ENCODE measurements at places on chromosomes 2 and 18.
A peak's percentile ranks its signal among the peaks of the same experiment; 100 is the strongest.

GRCh38 chr18:30705943-30706342, 336.6 kb downstream of the DSC3 start:
- DNase-seq: no peak

- DNase-seq: no peak
These were observed 67.8 kb upstream of the LMAN1 start for GRCh38 chr18:59426855-59427254.

DNA sequence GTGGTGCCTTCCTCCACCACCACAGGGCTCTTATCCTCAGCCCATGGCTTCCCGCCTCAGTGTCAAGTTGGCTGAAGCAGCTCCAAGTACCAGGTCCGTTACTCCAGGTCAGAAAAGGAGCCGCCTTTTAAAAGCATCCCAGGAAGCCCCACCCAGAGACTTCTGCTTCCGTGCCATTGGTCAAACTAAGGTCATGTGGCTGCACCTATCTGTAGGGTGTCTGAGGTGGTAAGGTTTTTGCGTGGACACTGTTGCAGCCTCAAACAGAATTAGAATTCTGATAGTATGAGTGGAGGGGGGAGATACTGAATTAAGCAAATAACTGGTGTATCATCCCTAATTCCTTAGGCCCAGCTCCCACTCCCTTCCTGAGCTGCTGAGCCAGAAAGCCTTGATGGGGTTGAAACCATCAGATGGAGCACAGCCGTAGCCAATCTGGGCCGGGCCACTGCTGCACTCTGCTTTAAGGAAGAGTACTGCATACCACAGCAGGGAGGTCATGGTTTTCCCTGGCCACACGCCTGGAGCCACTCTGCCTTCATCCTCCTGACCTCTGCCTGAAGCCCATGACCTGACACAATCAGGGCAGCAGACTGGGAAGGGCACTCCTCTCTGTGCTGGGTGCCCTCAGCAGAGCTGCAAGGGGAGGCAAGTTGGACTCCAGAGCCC, 8.4 kb downstream of the TMEM247 start:
- no peak for DNase-seq

DNA sequence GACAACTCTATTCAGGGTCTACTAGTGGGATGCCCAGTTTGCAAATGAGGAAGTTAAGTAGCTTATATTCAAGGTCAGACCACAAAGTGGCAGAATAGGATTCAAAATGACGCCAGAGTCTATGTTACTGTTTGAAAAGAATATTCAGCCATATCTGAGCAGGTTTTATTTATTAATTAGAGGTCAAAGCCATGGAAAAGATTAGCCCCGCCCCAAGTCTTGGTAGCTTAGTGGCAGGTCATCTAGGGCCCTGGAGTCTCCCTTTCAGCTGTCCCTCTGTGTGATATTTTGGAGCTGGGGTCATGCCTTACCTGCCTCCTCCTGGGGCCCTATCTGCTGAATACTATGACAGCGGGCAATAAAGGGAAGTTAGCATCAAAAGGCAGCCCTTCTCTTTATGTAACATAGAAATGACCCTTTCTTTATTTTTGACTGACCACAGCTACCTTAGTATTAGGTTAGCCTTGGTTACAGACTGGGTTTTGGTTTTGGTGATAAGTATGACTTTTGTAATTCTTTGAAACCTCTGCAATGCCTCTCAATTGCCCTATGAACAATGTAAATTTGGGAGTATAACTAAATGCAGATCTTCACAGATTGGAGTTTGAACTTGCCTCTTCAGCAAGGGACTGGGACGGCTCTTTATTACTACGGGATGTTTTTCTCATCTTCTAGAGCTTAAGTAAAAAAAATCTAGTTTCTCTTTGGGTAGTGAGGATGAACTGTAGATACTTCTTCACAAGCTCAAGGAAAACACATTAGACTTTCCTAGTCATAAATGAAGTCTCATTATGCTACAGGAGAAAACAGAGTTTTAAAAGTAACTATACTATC, 153.0 kb upstream of the ITGA4 start:
- no peak for DNase-seq

DNA sequence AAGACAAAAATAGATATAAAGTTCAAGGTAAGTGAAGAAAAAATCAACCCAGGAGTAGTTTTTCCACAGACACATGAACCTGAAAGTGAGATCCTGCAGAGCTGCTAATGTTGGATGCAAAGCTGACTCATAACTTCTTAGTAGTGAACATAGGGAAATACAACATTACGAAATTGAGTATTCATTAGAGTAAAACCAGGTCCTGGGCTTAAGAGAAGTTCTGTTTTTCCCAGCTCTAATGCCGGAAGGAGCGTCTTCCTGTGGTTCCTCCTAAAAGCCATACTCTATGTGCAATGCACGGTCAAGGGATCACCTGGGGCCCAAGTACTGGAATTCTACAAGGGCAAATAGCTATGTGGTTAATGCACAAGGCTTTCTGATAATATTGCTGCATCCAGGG, 141.7 kb downstream of the RBMS1 start:
- no peak for DNase-seq

DNA sequence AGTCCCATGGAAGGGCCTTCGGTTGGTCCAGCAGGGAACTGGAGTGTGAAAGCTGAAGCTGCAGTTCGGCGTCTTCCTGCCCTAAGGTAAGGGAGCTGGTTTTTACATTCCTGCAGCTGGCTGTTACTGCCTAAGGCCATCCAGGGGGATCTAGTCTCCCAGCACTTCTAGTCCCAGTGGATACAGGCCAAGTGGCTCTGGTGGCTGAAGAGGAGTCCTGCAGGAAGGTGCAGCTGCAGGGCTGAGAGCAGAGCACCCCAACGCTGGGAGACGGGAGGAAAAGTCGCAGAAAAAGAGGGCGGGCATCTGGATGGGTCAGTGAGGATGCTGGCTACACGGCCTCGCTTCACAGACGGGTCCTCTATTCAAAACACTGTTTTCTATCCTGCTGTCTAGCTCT, 225.0 kb upstream of the HS6ST1 start:
- DNase-seq: no peak

GRCh38 chr2:237689336-237690131, 62.1 kb downstream of the LRRFIP1 start:
- DNase-seq: no peak

- no peak for DNase-seq
These were observed 73.9 kb upstream of the SOX11 start for GRCh38 chr2:5618271-5618670.

GRCh38 chr2:85875350-85876050, 13.3 kb downstream of the ST3GAL5 start:
- DNase-seq: no peak

DNA sequence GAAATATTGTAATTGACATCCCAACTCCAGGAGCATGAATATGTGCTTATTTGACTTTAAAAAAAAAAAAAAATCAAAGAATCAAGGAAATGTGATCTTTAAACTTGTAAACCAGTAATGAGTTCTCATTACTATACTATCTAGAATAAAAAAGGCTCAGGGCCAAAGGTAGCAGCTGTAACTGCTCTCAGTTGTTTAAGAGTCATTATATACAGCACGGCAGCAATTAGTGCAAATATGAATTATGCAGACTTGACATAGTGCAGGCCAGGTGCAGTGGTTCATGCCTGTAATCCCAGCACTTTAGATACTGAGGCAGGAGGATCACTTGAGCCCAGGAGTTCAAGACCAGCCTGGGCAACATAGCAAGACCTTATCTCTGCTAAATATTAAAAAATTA, 125.7 kb upstream of the TTC39C start:
- DNase-seq: no peak

DNA sequence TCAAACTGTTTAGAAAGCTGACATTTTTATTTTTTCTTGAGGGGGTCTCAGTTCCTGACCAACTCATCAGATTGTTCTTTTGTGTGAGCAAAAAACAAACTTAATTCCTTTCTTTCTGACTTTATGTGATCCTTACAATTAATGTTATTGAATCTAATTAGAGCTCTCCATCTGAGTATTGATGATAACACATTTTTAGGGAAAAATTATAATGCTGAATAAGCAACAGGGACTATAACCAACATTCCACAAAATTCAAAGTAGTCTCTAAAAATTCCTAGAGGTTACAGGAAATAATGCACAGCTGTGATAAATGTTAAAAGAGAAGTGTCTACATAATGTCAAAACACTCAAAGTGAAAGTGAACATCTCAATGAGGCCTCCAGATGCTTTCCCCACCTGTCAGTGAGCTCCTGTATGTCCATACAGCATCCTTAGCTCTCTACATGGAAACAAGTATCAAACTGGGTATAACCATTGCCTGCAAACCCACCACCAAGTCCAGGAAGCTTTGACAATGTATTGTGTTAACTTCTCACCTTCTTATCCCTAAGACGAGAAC, 786.0 kb upstream of the SLC39A10 start:
- no peak for DNase-seq

- no peak for DNase-seq
These were observed 21.4 kb downstream of the MGAT5 start for GRCh38 chr2:134275058-134275862.

- no peak for DNase-seq
These were observed 42.0 kb upstream of the EDAR start for GRCh38 chr2:109030870-109031475.

GRCh38 chr2:37585295-37585908, 86.0 kb downstream of the CDC42EP3 start:
- no peak for DNase-seq

DNA sequence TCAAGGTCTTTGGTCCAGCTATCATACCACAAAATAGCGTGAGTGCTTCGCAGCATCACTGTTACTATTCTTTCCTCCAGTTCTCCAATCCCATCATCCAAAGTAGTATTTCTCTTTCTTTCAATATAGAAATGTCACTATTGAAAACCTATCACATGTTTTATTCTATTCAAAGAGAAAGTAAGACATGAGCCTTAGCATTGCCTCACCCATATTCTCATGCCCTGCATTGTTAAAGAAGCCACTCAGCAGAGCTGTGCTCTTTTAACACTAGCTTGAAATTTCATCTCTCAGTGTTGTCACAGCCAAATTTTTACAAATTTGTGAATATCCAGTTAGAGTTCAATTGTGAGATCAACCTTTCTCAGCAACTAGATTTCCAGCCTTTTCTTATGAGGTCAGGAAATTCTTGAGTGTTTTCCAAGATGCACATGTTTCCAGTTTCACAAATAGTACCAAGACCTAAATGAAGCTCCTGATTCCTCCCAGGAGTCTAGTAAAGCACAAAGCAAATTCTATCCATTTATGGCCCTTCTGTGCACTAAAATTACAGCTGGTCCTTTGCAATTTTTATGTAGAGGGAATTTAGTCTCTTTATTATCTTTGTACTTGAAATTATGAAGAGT, 343.7 kb downstream of the SPAG16 start:
- no peak for DNase-seq

GRCh38 chr2:8312861-8313830, 368.7 kb upstream of the ID2 start:
- DNase-seq: no peak

DNA sequence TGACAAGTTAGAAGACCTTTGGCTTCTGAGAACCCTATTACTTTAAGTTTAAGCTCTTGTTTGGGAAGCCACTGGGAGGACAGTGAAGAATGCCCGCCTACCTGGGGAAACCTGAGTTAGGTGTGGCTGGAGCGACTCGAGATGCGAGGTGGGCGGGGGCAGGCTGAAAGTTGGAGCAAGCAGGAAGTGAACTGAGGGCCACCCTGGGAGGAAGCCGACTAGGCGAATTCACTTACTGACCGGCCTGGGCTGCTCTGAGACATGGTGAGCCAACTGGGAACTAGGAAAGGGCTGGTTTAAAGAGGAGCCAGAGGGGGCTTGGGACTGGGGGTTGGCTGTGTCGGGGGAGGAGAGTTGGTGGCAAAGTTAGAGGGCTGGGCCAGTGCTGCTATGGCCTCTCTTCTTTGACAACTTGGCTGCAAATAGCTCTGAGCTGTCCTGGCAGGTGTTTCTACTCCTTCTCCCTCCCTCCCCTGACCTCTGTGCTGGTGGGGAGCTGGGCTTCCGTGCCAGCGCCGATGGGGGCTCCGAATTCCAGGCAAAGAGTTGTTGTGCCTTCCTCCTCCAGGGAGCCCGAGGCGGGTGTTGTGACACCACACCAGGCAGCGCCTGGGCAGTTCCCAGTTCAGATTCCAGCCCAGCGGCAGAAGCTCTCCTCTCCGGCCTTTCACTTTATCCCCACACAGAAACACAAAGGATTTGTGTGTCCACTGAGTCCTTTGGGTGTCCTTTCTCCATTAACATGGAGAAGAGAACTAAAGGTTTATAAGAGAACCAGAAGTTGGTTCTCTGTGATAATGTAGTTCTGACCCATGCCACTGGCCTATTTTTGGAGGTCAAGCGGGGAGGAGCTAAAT, at the start of gene VAMP8:
VAMP8 (plus strand) TSS at position 201 of the 857 bp plus-strand sequence; CDS start at position 262, 61 bp downstream.
- peak; percentile 57 for DNase-seq

DNA sequence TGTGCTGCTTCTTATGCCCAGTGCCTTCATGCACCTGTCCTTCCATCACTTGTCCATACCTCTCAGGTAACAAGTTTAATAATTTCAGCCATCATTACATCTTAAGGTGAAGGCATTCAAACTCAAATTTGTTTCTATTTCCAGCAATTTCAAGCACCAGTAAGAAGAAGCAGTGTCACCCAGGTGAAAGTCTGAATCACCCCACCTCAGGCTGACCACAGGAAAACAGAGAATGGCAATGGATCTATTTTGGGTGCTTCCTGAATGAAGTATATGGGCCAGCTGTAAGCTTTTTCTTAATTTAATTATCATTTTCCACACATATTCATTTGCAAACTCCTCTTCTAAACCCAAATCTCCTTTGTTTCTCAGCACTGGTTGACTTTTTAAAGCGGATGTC, 372.7 kb upstream of the SOX11 start:
- no peak for DNase-seq

- DNase-seq: no peak
These were observed 346.4 kb upstream of the HS6ST1 start for GRCh38 chr2:128665113-128665512.

- DNase-seq: no peak
These were observed 1039.1 kb upstream of the NXPH2 start for GRCh38 chr2:139819273-139819796.

DNA sequence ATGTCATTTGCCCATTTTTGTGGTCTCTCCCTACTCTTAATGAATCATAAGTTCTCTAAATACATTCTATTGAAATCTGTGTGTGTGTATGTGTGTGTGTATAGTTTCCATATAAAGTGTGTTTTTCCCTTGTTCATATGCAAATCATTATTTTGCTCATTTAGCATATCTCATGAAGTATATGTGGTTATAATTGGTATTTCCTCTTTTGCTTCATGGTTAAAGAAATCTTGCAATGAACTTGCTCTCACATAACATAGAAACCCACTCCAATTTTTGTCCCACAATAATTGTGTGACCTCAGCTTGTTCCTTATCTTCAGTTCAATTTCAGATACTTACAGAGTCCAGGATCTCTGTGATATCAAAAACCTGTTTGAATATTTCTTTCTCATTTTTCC, 1.2 kb downstream of the CPO start:
- no peak for DNase-seq

DNA sequence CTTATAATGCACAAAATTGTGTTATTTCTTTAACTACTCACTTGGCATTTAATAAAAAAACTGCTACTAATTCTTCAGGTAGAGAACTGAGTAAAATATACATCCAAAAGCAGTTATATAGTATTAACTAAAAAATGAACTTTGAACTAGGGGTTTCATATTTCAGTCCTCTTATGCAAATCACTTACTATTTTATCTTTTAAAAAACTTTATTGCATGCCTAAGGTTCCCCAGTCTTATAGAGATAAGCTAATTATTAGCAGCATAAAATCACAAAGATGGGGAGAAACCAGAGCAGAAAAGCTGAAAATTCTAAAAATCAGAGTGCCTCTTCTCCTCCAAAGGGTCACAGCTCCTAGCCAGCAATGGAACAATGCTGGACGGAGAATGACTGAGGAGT, 228.0 kb downstream of the CALCRL start:
- DNase-seq: no peak

GRCh38 chr2:239401881-239402233, 1.0 kb upstream of the HDAC4 start:
- peak; percentile 33 for DNase-seq

- no peak for DNase-seq
These were observed 1622.1 kb downstream of the LRP1B start for GRCh38 chr2:140508756-140509155.
